A172 (cell line): ENCODE measurements at places on chromosomes 6 and 20. TPM values are rescaled to one million over a fixed set of nuclear protein-coding genes. Genes with fewer than 3 reads are reported as not detected.

- no peak for DNase-seq
Measured at GRCh38 chr6:109458774-109459531, 3.4 kb upstream of the MICAL1 start.

DNA sequence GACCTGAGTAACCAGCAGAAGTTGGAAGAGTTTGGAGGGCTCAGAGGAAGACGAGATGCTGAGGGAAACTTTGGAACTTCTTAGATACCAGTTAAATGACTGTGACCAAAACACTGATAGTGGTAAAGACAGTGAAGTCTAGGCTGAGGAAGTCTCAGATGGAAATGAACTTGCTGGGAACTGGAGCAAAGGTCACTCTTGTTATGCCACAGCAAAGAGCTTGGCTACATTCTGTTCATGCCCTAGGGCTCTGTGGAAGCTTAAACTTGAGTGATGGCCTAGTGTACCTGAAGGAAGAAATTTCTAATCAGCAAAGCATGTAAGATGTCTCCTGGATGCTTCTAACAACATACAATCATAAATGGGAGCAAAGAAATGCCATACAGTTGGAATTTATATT lies 24.7 kb downstream of the WDR27 start:
- no peak for DNase-seq

TTLL9 gene
- 0.12 and 0.24 TPM in 2 replicates for total RNA-seq

DNA sequence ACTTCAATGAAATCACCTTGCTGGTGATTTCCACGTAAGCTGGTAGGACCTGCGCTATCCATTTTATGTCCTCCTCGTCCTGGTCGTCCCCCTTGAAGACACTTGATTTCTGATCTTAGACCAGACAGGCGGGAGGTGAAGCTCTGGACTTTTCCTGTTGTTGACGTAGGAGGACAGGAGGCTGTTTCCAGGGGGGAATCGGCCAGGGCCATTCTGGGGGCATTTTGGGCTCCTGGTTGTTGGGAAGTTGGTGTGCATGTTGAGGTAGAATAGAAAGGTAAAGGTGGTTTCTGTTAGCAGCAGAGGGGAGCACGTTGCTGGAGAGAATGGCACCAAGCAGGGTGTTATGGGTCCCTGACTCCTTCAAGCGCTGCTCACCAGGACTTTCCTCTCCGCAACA lies 56.0 kb downstream of the GMPR start:
- no peak for DNase-seq

- DNase-seq: no peak
Measured at GRCh38 chr6:11528996-11529395, 8.6 kb upstream of the TMEM170B start.

FAM83B gene
- not detected in 2 replicates for total RNA-seq

DNA sequence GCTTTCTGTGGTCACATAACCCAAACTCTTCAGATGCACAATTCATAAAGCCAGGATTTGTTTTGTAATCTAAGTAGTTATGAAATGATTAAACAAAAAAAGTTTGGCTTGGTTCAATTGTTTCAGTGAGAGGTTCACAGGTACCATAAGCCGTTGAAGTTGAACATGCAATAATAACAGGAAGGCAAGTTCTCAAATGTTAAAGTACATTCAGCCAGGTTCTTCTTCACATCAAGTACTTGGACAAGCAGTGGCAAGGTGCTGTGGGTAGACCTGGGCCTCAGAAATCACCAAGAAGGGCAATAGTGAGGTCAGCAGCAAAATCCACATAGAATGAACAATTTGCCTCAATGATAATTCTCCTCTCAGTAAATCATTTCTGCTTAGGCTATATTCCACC lies 175.5 kb downstream of the EPM2A start:
- DNase-seq: no peak

COL10A1 gene
- total RNA-seq: not detected in 2 replicates

GRCh38 chr20:4216866-4217265 lies 201.5 kb upstream of the RNF24 start:
- no peak for DNase-seq

AVP gene
- total RNA-seq: not detected in 2 replicates

- DNase-seq: no peak
Measured at GRCh38 chr20:59421089-59421488, 120.7 kb downstream of the EDN3 start.

ETV7 gene
- 0.24 TPM in 1 of 2 replicates, not detected in the other for total RNA-seq

GRCh38 chr6:158512809-158513208 lies 47.1 kb upstream of the TMEM181 start:
- no peak for DNase-seq
